Glutamatergic neuron (in vitro differentiated cells): ENCODE measurements at places on chromosomes 7 and 10. TPM values are rescaled to one million over a fixed set of nuclear protein-coding genes. Genes with fewer than 3 reads are reported as not detected.

- H3K4me3 ChIP-seq = no peak overlapping the region
- H3K27me3 ChIP-seq = peaks cover 5% of the 10 kb centered on the region
- DNase-seq = no peak
- H3K36me3 ChIP-seq = no peaks in the 10 kb centered on the region
Measured at GRCh38 chr7:11313801-11314200, 340.1 kb downstream of the PHF14 start.

DNA sequence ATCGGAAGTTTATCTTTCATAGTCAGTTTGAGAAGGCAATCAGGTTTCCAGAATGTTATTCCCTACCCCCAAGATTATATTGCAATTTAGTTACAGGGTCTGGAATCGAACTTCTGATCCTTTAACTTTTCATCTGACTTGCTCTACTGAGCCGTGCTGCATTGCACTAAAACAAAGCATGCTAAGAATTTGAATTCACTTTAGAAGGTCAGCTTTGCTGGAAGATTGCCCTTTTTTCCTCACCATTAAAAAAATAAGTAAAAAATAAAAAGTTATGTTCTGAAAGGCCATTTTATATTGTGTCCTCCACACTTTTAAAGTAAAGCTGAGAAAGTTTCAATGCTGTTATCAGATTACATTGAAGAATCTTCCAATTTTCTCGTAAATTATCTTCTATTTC lies 388.8 kb upstream of the PHF14 start:
- peaks cover 5% of the 10 kb centered on the region for H3K4me1 ChIP-seq
- H3K4me3 ChIP-seq = no peak overlapping the region
- H3K36me3 ChIP-seq = no peaks in the 10 kb centered on the region
- no peak overlapping the region for H3K27ac ChIP-seq

- peaks cover 8% of the 10 kb centered on the region for H3K4me1 ChIP-seq
- no peak overlapping the region for H3K4me3 ChIP-seq
- H3K27ac ChIP-seq = no peak overlapping the region
- no peaks in the 10 kb centered on the region for H3K27me3 ChIP-seq
- no peaks in the 10 kb centered on the region for H3K36me3 ChIP-seq
Measured at GRCh38 chr7:125561006-125561405, 631.4 kb upstream of the POT1 start.

The CTNNA3 gene
- total RNA-seq = 3.3 TPM

The CALHM3 gene
- total RNA-seq = not detected

GRCh38 chr10:98446151-98446660 lies 529 bp downstream of the HPS1 start:
- peaks cover 2% of the 10 kb centered on the region for H3K27me3 ChIP-seq
- no peaks in the 10 kb centered on the region for H3K36me3 ChIP-seq
- H3K4me3 ChIP-seq = peak overlapping the region; percentile 75
- H3K27ac ChIP-seq = peak overlapping the region; percentile 12
- DNase-seq = peak; percentile 49

GRCh38 chr10:48364659-48365405 lies 58.4 kb downstream of the MAPK8 start:
- no peak overlapping the region for H3K27ac ChIP-seq
- H3K4me1 ChIP-seq = peaks cover 37% of the 10 kb centered on the region
- no peak for DNase-seq
- peaks cover 2% of the 10 kb centered on the region for H3K27me3 ChIP-seq
- no peak overlapping the region for H3K4me3 ChIP-seq

- DNase-seq = peak; percentile 92
- H3K36me3 ChIP-seq = no peaks in the 10 kb centered on the region
- peaks cover 9% of the 10 kb centered on the region for H3K27me3 ChIP-seq
Measured at GRCh38 chr10:33330543-33331378, 3.7 kb downstream of the NRP1 start.

- H3K4me3 ChIP-seq = no peak overlapping the region
- H3K4me1 ChIP-seq = no peaks in the 10 kb centered on the region
- DNase-seq = no peak
- peaks cover 4% of the 10 kb centered on the region for H3K36me3 ChIP-seq
Measured at GRCh38 chr10:16792675-16793074, 24.5 kb downstream of the RSU1 start.

The ZFAND4 gene
- 33.0 TPM for total RNA-seq

The PTPRN2 gene
- 49.0 TPM for total RNA-seq

The SLC26A5 gene
- not detected for total RNA-seq

- H3K4me1 ChIP-seq = peaks cover 18% of the 10 kb centered on the region
- no peak for DNase-seq
- peak overlapping the region; percentile 40 for H3K4me3 ChIP-seq
- no peaks in the 10 kb centered on the region for H3K36me3 ChIP-seq
- peak overlapping the region; percentile 80 for H3K27ac ChIP-seq
Measured at GRCh38 chr7:108503112-108504026, 22.6 kb downstream of the PNPLA8 start.

DNA sequence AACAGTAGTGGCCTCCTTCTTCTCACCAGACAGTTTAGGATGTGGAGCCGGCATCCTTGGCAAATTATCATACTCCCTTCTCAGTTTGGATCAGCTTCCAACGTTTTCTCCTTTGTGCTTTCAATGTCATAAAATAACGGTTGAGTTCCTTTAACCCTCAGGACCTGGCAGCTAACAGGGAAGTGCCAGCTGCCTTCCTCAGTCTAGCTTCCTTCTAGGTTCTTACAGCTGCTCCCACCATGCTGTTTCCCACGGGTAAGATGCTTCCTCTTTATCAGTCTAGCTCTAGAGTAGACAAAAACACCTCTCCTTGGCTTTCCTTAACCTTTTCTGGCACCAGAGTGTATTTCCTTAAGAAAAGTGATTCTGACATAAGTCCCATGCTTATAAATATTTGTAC lies 33.2 kb downstream of the BLVRA start:
- H3K36me3 ChIP-seq = peaks cover 5% of the 10 kb centered on the region
- no peaks in the 10 kb centered on the region for H3K4me1 ChIP-seq
- H3K4me3 ChIP-seq = no peak overlapping the region
- H3K27ac ChIP-seq = no peak overlapping the region
- no peaks in the 10 kb centered on the region for H3K27me3 ChIP-seq
- DNase-seq = no peak

DNA sequence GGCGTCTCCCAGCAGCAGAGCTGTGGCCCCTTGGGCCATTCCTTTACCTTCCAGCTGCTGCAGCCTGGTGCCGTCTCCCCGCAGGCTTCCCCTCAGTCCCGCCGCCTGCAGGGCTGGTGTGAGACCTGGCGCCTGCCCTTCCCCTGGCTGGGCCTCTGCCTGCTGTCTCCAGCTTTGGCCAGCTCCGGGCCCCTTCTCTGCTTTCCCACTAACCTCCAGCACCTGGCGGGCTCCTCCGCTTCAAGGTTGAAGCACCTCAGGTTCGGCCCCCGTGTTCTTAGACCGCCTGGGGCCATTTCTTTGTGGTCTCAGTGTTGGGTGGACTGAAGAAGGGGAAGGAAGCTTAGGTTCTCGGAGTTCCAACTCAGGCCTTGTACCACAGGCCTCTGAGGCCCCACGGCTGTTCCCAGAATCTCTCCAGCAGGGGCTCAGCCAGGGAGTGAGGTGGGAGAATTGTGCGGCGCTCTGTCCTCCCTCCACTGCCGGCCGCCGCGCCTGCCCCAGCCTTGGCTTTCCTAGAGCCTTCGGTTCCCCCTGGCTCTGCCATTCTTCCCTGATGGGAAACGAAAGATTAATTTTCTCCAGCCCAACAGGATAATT lies 30.3 kb downstream of the GBX1 start:
- peaks cover 25% of the 10 kb centered on the region for H3K27me3 ChIP-seq
- no peak overlapping the region for H3K4me3 ChIP-seq
